Motor neuron (in vitro differentiated cells): ENCODE measurements at places on chromosomes 4 and X. TPM values are rescaled to one million over a fixed set of nuclear protein-coding genes. Genes with fewer than 3 reads are reported as not detected.

DNA sequence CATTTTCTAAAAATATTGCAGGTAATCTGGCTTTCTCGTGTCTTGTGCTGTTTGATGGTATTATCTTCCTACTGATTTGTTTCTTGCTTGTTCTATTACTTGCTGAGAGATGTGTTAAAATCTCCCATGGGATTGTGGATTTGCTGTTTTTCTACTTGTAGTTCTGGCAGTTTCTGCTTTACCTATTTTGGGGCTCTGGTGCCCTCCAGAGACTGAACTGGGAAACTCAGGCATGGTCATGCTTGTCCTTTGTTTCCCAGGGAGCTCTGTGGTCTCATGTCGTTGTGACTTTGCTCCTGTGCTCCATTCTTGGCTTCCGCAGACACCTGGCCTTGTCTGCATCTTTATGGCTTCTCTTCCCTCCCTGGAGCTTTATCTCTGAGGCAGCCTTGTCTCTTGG, 39.5 kb downstream of the NSD2 start:
- peak; percentile 78 for ATAC-seq

- no peak for ATAC-seq
Observed at GRCh38 chr4:37322122-37322521, 77.6 kb downstream of the NWD2 start.

DNA sequence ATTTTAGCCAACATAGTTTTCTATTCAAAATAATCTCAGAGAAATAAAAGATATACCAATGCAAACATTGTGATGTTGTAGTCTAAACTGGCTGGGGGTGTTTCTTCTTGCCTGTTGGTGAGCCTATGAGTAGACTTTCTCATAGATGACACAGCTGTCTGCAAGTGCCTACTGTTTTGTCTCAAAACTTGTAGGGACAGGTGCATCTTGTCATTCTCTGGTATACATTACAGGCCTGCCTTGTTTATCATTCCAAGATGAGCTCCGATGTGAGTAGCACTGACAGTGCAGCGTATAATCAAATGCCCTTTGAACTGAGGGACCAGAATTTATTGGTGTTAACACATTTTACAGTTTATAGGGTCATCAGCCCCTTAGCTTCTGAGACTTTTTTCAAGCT, 353.8 kb downstream of the PRDM5 start:
- ATAC-seq = no peak

GRCh38 chrX:108224218-108224617, 132.6 kb downstream of the ATG4A start:
- no peak for ATAC-seq

DNA sequence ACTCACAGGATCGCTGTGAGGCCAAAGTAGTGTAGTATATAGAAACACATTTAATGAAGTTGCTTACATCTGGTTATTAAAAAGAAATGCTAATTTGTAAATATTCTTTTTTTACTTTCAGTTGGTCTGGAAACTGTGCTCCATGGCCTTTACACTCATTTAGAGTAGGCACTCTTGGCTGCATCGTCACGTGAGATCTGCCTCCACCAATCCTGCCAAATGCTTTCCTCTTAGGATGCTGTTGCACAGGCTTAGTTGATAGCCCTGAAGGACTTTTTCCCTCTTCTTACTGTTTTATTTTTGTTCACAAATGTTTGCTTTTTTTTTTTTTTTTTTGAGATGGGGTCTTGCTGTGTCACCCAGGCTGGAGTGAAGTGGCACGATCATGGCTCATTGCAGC, 6.3 kb downstream of the CPE start:
- no peak for ATAC-seq

DNA sequence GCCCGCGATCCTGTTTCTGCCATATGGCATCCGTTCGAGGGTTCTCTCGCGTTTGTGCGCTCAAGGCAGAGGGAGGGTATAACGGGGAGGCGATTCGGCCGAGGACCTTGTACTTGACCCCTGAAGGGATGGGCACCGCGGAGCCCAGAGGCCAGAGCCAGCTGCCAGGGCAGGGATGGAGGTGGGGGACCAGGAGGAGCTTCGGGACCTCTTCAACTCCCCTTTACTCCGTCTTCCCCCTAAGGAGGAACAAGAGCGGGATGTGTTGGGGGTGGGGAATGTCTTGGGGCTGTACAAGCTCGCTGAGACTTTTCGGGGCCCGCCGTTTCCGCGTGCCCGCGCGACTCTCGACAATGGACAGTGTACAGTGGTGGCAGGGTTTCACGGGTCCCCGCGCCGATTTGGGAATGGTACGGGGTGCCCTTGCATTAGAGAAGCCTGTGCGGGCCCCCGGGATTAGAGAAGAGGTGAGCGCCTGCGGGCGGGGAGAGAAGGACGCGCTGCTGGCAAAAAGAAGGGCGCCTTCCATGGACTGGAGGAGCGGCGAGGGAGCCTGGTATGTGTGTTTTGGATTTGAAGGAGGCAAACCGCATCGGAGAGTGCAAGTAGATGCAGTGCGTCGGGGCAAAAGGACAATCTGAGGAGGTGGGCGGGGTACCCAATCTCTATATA, 760 bp downstream of the UGT8 start:
- ATAC-seq = peak; percentile 33

- ATAC-seq = no peak
Observed at GRCh38 chrX:31679861-31680260, 608.0 kb upstream of the FTHL17 start.

DNA sequence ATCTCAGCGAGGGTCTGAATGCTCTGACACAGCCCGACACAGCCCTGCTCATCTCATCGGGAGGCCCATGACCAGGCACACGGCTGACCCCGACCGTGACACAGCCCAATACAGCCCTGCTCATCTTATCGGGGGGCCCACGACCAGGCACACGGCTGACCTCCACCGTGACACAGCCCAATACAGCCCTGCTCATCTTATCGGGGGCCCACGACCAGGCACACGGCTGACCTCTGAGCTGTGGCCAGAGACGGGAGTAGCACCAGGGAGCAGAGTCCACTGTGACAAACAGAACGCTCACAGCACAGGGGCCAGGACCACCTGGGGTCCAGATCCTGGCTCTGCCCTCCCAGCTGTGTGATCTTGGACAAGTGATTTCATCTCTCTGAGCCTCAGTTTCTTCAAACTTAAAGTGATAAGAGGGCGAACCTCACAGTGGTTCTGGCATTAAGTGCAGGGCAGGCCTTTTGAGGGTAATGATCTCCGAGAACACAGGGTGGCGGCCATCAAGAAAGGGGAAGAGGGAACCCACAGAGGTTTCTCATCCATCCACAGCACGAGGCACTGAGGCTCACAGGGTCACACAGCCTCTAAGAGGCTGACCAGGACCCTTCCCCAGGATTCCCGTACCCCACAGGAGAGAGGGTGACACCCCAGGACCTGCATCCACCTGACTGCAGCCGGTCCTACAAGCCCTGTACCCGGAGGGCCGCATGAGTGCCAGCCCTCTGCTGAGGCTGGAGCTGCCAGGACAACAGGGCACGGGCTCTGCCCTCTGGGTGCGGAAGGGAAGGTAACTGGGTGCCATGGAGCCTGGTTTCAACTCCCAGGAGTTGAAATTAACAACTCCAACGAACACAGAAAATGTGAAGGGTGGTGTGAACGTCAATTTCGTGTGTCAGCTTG, 60.1 kb downstream of the WFS1 start:
- ATAC-seq = no peak

DNA sequence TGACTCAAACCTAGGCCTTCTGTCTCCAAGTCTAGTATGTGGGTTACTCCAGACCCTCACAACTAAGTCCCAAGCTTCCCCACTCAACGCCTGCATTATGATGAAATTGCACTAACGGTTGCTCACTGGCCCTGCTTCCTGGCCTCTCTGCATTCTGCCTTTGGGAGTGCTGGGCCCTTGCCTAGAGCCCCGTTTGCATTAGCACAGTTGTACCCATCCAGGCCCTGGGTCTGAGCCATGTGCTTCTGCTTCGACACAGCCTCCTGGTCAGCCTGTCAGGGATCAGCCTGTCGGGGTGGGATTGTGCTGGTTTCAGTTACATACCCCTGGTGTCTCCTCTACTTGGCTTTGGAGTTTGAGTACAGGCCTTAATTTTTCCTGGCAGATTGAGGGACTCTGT, 58.4 kb downstream of the DCUN1D4 start:
- ATAC-seq = no peak

DNA sequence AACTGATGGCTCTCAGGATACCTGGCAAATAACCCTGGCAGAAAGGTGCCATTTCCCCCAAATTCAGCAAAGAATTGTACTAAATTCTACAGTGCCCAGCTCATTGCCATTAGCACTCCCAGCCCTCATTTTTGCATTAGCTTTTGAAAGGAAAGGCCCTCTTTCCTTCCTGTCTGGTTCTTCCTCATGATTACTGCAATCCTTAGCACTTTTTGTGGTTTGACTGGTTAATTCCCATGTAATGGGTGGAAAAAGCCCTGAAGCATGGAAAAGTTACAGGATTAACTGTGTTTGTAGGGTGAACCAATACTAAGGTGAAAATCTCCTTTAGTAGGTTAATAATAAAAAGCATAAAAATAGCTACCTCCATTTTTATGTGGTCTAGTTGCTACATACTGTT, 139.5 kb downstream of the NPNT start:
- no peak for ATAC-seq

DNA sequence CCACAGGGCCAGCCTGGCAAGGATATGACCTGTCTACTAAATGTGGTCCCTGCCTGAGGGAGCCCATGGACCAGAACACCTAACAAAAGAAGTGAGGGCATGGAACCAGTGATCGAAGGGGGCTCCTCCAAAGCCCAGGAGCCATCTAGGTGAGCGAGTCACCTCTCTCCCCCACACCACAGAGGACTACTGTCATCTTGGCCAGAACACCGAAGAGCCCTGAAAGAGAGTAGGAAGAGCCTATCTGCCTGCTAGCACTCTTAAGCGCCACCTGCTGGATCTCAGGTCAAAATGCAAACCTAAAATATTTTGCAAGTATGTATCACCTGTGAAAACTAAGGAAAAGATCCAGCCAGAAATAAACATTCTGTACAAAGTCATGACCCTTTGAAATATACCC, 137.9 kb upstream of the ZXDB start:
- no peak for ATAC-seq

DNA sequence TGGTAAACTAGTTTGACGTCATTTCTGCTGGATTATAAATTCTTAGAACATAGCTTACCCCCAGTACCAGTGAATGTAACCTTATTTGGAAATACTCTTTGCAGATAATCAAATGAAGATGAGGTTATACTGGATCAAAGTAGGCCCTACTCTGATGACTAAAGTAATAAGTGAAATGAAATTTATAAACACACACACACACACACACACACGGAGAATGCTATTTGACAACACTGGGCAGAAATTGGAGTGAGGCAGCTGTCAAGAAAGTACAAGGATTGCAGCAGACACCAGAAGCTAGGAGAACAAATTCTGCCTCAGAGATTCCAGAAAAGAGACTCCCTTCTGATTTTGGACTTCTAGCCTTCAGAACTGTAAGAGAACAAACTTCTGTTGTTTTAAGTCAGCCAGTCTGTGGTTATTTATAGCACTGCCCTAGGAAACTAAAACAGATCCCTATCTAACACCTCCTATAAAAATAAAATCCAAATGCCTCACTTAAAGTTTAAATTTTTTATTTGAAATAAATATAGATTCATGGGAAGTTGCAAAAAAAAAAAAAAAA, 448.6 kb downstream of the PCDH18 start:
- peak; percentile 20 for ATAC-seq

- no peak for ATAC-seq
Observed at GRCh38 chr4:184167576-184167975, 50.1 kb downstream of the ENPP6 start.

GRCh38 chr4:38493066-38493465, 170.9 kb upstream of the KLF3 start:
- no peak for ATAC-seq

DNA sequence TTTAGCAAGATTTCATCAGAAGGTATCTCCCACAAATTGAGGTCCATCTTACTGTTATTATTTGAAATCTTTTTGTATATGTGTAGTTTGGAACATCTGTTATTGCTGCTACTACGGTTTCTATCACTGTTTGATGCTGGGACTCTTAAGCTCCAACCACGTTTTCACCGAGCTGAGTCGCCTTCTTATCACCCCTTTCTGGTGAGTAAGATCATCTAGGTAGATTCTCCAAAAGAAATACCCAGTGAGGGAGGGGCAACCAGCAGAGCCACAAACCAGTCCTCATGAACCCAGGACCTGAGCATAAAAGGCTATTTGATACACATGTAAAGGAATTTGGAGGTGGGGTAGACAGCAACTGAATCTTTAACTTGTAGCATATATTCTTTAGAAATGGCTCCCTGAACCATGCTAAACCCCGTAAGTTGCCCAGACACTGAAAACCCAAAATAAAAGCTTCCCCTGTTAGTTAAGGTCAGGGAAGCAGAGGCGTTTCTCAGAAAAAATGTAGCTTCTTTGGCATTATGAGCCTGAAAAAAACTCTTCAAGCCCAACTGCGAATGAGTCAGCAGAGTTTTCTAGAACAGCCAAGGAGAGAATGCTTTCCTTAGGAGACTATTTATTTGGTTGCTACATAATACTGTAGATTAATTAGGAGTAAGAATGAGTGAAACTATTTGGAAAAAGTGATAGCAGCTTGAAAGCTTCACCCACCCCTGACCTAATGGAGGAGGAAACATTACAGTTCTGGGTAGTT, 53.8 kb upstream of the ATXN3L start:
- ATAC-seq = no peak

- ATAC-seq = no peak
Observed at GRCh38 chr4:143202824-143203223, 18.1 kb downstream of the USP38 start.

GRCh38 chr4:155659176-155659575, 7.5 kb upstream of the GUCY1A1 start:
- no peak for ATAC-seq

DNA sequence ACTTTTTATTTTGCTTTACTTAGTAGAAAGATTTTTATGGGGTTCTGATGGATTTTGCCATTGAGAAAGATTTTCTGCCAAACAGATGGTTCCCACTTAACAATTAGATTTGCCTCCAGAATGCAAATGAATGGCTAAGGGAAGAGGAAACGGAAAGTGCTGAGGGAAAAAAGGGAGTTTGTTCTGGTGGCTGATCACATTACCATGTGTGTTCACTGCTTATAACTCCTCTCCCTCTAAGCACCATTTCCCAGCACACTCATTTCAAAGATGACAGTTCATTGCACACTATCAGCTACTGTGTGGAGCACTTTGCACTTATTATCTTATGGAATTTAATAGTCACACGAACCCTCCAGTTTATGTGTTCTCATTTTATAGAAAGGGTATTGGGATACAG, 68.0 kb upstream of the GRID2 start:
- peak; percentile 49 for ATAC-seq

DNA sequence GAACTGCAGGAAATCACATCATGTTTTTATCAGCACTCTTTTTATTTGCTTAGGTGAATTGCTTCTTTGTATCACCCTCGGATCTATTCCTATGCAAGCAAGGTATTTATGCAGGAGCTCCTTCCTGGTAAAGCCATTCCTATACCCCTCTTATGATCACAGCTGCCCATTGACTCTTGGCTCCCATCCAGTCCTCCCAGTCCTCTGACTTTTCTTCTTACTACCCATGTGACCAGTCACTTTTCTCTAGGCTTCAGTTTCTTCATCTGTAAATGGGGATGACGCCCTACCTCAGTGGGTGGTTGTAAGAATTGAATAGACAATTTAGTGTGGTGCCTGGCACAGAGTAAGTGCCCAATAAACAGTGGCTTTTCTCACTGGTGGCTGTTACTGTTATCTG, 144.9 kb downstream of the FHIP1A start:
- ATAC-seq = no peak

- ATAC-seq = no peak
Observed at GRCh38 chrX:134661295-134661694, 3.0 kb upstream of the PLAC1 start.

Gene CPEB2
- 15.7 and 19.0 TPM in 2 replicates for total RNA-seq

Gene TRIM61
- total RNA-seq = 0.39 TPM in 1 of 2 replicates, not detected in the other

Gene TREX2
- 0.38 TPM in 1 of 2 replicates, not detected in the other for total RNA-seq

Gene NUP62CL
- 0.99 and 1.5 TPM in 2 replicates for total RNA-seq

Gene FGFR3
- total RNA-seq = 36.4 and 39.4 TPM in 2 replicates

Gene CT45A2
- not detected in 2 replicates for total RNA-seq

Gene TNIP3
- total RNA-seq = 0.54 TPM in 1 of 2 replicates, not detected in the other

Gene UGT2A1
- total RNA-seq = 1.7 and 2.7 TPM in 2 replicates

Gene MYL5
- 23.2 and 24.6 TPM in 2 replicates for total RNA-seq
